Stimulated activated CD4-positive, alpha-beta T cell treated with anti-CD3 and anti-CD28 coated beads, Interleukin-15, amount 100 ng/mL, for 48 hours (primary cell): ENCODE measurements at places on chromosomes 3 and 15.

GRCh38 chr15:76791511-76791910, 113.6 kb downstream of the SCAPER start:
- DNase-seq: no peak

DNA sequence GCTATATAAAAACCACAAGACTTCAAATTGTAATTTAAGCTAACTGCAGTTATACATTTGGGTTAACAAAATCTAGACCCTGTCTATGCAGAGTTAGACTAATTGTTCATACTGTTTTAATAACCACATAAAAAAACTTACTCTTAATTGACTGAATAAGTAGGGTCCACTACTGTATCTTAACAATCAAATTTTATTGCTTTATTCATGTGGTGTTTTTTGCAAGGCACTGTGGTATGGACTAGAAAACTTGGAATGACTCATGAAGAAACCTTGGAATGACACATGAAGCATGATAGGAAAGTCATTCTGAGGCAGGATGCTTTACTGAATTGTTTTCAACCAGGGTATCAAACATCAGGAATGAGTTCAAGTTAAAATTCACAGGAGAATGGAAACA, 2.3 kb downstream of the SERP1 start:
- no peak for DNase-seq

DNA sequence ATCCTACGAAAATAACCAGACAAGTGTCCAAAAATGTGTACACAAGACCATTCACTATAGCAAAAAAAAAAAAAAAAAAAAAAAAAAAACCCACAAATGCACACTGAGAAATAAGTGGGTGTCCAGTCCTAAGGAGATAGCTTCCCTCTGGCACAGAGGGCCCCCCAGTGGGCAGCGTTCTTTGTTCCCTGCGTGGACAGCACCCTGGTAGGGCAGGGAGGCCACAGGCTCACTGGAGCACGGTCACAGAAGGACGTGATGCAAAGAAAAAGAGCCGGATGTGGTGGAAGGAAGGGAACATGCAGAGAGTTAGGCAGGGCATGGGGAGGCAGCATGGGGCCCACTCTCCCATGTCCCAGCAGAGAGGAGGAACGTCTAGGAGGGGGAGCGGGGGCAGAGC, 210.7 kb upstream of the NSMCE3 start:
- DNase-seq: no peak

DNA sequence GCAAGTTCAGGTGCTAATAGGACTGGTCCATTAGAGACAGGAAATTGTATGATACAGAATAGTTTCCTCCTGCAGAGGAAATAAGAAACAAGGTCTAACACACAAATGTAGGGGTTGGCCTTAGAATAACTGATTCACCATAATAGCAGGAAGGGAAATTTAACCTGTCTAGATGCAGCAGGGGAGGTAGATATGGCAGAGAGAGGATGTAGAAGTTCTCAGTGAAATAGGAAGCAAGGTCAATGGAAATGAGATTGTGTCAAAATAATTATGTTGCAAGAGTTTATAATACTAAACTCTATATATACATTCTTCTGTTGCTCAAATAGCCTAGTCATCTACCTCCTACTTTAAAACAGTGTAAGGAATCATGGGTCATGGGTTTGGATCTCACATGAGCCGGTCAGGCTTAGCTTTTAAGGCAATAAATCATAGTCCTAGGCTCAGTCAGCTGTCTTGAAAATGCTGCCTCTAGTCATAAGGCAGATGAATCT, 17.0 kb downstream of the BCL2A1 start:
- DNase-seq: no peak

- no peak for DNase-seq
Observed at GRCh38 chr15:71154607-71155200, 39.4 kb downstream of the THSD4 start.
